ENCODE measurements at places on chromosomes 6 and 20.

DNA sequence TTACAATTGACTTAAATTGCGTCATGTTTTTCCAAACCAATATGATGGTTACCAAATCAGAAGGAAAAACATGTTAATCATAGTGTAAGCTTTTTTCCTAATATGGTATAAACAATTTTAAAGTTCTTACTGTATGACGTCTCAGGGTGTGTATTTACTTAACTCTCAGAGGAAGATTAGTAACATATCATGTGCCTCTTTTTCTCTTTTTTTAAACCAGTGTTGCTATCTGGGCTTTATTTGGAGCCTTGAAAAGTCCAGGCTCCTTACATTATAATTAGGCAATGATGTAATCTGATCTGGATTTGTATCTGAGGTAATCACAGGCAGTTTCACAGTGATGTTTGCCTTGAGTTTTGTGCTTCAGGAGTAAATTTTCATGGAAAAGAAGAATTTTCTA lies 20.4 kb upstream of the RAB23 start:
- no peak for DNase-seq

DNA sequence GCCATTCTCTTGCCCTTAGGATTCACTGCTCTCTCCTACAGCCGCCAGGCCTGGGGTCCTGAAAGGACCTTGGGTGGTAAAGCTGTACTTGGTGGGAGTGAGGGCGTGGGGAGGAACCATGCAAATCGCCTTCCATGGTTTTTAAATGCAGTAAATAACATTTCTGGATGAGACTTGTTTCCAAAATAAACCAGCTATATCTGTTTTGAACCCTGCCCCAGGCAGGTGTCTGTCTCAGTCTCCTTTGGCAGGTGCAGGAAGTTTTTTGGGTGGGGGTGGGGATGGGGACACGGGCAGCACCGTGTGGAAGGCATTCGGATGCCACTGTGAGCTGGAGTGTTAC lies 14.3 kb downstream of the ITPA start:
- no peak for DNase-seq

- no peak for DNase-seq
Observed at GRCh38 chr20:58711266-58712051, 18.9 kb downstream of the NPEPL1 start.

GRCh38 chr6:92906385-92906784 lies 513.0 kb downstream of the EPHA7 start:
- DNase-seq: no peak

GRCh38 chr6:142694054-142694453 lies 250.9 kb downstream of the HIVEP2 start:
- DNase-seq: no peak

GRCh38 chr20:46178891-46179290 lies 60.8 kb downstream of the CD40 start:
- DNase-seq: no peak

- no peak for DNase-seq
Observed at GRCh38 chr20:22810626-22811569, 224.2 kb upstream of the SSTR4 start.

DNA sequence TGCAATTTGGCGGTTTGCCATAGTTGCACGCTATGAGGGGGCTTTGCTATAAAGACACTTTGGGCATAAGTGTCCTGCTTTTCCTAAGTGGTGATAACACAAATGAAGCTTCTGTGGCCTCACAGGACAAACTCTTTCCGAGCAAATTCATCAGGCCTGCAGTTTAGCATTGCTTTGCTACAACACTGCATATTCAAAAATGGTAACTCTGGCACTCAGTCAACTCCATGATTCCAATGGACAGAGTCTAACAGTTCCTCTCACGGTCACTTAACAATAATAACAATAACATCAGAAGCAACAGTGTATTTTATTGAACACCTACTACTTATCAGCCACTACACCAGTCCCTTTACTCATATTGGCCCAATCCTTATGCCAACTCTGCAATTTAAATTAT lies 222.5 kb downstream of the FRK start:
- no peak for DNase-seq

- no peak for DNase-seq
Observed at GRCh38 chr6:32082935-32083334, 26.2 kb downstream of the TNXB start.

DNA sequence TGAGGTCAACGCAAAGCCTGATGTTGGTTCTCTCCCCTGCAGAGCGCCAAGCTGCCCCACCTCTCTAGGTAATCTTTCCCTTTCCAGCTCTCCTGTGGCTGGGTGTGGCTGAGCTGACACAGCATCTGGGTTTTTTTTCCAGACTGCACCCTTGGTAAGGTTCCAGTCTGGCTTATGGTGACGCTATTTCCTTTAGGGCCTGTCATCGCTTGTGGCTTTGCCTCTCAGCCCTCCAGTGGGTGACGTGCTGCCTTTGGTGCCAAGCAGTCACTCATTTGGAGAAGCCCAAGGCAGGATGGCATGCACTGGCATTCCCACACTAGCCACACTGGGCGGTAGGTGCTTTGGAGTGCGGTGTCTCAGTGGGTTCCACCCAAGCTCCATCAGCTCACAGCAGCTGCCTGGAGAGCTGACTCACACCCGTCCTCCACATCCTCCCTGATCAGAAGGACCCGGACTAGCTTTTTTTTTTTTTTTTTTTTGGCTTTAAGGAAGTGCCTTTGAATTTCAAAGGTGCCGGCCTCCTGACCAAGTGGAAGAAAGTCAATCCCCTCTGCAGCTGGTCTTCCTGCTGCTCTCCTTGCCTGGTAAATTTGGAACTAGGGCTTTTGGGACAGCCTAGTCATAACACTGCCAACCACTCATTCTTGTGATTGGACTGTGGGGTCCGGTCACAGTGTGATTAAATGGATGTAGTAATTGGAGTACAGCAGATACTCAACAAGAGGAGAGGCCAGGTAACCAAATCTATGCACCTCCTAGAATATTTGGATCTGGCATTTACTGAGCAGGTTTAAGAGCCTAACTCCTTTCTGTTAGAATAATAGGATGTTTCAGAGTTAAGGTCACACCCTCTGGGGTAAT lies 153.6 kb downstream of the CD83 start:
- no peak for DNase-seq

- peak; percentile 31 for DNase-seq
Observed at GRCh38 chr6:150143516-150144293, 861 bp downstream of the PPP1R14C start.

DNA sequence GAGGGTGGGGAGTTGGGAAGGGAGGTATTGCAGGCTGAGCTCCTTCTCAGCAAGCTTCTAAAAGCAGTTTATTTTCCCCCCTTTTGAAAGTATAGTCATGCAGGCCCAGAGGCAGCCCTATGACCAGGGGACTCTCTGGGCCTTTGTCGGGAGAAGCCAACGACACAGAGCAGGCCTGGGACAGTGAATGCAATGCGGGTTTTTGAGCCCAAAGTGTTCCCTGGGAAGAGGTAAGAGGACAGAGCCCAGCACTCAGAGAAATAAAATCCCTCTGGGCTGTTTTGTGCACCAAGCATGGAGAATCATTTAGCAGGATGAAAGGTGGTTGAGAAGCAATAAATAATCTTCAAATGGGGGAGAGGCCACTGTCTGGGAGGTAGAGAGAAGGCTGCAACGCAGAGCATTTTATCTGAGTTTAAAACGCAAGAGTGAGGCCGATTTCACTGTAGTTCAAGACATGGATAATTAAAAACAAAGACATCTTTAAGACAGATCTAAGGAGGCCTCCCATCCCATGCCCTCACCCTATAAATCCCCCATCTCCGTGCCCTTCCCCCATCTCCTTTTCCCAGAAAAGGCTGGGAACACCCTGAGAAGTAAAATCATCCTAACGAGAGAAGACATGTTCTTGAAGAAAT lies 237.5 kb downstream of the CDC5L start:
- DNase-seq: no peak

DNA sequence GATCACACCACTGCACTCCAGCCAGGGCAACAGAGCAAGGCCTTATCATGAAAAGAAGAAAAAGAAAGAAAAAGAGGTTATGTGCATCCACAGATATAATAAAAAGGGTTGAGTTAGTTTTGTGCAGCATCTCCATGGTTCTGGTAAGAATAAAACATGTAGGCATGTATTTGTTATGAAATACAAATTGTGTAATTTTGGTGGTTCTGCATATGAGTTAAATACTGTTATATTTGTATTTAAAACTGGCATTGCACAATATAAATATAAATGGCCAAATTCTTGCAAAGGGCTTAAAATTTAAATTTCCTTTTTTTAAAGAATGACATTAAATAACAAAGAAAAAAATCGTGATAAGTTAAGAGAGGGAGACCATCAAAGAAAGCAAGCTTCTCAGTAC lies 159.1 kb upstream of the PREP start:
- no peak for DNase-seq

DNA sequence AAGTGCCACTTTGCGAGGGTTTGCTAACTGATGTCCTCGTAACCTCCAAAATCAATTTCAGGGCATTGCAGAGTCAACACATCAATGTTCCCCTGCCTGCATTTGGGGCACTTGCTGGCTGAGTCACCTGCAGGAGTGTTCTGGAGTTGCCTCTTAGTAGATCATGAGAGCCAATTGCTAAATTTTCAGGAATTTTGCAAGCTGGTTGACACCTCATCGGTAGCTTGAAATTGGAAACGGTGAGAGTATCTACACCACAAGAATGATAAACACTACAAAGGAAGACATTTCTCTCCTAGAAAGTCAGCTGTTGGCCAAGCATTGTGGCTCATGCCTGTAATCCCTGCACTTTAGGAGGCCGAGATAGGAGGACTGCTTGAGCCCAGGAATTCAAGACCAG lies 10.8 kb upstream of the BFSP1 start:
- no peak for DNase-seq

GRCh38 chr6:158566207-158566818 lies 6.4 kb downstream of the TMEM181 start:
- no peak for DNase-seq

DNA sequence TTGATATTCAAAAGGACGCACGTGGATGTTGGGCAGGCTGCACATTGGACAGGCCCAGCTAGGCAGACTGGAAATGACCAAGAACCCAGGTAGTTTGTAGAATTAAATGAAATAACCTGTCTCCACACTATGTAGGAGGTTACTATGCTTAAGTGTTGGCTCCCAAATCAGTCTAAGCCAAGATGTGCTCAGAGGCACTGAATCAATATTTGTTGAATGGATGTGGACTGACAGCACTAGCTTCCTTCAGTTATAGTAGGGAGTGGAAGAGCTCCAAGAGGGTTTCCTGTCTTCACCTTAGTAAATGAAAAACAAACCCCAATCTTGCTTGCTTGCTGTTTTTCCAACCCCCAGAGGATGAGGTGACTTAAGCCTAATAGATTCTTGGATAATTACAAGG lies 180.5 kb downstream of the JARID2 start:
- DNase-seq: no peak

- DNase-seq: no peak
Observed at GRCh38 chr20:56733967-56734366, 104.9 kb downstream of the TFAP2C start.

Measured in neural crest cell (in vitro differentiated cells).